ENCODE measurements at places on chromosomes 2 and 18.

DNA sequence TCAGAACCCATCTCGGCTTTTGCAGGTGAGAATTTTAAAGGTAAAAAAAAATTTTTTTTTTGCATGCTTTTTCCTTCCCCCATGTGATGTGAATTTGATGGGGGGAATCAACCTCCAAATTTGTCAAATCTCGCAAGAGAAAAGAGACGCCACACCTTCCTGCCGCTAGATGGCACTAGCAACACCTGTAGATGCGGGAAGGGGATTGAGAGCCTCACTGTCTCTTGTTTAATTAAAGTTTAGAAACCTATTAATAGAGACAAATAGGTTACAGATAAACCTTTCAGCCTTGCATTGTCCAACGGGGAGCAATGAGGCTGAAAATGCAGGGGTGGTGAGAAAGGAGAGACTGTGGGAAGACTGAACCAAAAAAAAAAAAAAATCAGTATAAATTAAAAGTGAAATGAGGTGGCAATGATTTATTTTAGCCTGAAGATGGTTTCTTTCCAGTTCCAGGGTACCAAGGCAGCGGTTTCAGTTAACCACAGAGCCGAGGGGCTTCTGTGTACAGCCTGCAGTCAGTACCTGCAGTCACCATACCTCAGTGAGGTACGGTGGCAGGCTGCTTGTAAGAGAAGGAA is 84.6 kb downstream of the NRP2 start:
- DNase-seq = peak; percentile 67

- no peak for DNase-seq
Measured at GRCh38 chr2:38498045-38498481, 104.7 kb downstream of the HNRNPLL start.

DNA sequence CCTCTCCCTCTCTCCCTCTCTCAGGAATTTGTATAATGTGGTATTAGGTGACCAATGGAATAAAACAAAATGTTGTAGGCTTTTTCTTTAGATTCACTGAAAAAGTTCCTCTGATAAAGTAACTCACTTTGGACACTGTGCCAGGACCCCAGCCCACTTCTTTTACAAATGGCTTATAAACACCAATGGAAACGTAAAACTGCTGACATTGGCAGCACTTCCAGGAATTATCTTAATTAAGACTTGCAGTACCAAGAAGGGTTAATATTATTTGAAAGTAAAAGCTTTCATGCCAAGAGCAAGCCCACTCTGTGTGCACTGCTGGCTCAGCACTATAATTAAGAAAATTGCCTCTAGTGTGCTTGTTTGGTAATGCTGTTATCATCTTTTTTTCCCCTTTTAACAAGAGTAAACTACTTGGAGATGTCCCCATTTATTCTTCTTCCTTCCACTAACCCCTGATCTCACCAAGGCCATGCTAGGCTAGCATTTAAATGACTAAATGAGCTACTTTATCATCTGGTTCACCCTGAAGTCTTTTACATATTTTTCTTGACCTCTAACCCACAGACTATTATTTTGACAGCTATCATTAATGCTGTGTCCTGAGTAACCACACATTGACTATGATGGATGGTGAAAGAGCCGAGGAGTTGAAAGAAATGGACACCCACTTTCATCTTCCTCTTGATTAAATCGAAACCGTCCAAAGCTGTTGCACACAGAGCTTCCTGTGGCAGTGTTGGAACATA is 232.2 kb upstream of the ETAA1 start:
- DNase-seq = peak; percentile 3

GRCh38 chr2:102439065-102439695 is 16.2 kb downstream of the IL18RAP start:
- DNase-seq = peak; percentile 69

- DNase-seq = peak; percentile 83
Measured at GRCh38 chr18:63823516-63824219, 48.5 kb downstream of the SERPINB7 start.

GRCh38 chr2:164479460-164479859 is 141.8 kb downstream of the GRB14 start:
- peak; percentile 28 for DNase-seq

DNA sequence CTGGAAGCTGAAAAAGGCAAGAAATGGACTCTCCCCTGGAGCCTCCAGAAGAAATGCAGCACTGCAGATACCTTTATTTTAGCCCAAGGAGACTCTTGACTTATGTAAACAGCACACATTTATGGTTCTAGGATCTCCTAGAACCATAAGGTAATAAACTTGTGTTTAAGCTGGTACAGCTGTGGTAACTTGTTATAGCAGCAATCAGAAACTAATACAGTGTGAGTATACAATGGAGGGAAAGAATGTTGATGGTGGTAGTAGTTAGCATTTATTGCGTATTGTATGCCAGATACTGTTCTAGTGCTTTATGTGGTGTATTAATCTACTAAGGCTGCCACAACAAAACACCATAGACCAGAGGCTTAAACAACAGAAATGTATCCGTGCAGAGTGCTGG is 40.6 kb downstream of the FOSL2 start:
- DNase-seq = no peak

GRCh38 chr2:86787736-86788135 is 3.0 kb downstream of the CD8A start:
- no peak for DNase-seq

GRCh38 chr2:240791821-240792628 is 28.0 kb downstream of the KIF1A start:
- DNase-seq = no peak

DNA sequence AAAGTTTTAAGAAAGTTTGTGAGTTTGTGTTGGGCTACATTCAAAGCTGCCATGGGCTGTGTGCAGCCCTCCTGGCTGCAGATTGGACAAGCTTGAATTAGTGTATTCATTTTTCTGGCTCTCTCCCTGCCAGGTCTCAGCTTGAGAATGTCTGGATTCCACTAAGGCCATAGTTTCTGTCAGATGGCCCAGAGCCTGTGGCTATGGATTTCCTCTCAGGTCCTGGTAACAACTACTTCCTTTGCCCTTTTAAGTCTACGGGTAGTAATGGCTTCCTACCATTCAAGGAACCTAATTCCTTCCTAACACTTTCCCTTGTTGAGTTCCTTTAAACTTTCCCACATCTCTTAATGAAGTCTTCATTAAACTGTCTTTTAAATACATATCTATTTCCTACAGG is 24.3 kb upstream of the PSMD14 start:
- no peak for DNase-seq

DNA sequence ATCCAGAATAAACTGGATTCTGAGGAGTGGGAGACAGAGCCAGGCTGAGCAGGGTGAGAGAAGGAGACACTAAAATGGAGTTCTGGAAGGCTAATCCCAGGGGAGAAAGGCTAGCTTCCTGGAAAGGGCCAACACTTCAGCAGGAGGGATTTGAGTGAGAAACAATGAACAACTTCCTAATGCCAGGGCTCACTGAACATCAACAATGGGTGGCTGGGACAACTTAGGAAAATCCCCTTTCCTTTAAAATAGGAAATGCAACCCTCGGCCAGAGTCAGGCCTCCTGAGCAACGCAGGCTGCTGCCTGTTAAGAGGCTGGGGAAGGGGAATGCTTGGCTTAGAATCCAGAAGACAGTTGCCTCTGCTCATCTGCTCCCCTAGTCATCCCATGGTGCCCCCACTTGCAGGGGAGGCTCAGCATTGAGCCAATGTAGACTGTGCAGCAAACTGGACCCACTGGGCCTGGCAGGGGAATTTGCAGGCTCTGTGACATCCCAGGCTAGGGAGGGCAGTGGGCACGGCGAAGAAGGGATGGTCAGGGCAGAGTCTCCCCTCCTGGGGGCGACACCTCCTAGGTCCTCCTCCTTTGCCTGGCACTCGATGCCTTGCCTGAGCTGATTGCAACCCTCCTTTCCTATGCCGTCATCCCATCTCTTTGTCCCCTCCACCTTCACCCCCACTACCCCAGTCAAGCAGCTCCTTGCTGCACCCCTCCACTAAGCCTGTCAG is 182.5 kb downstream of the TNS1 start:
- no peak for DNase-seq

DNA sequence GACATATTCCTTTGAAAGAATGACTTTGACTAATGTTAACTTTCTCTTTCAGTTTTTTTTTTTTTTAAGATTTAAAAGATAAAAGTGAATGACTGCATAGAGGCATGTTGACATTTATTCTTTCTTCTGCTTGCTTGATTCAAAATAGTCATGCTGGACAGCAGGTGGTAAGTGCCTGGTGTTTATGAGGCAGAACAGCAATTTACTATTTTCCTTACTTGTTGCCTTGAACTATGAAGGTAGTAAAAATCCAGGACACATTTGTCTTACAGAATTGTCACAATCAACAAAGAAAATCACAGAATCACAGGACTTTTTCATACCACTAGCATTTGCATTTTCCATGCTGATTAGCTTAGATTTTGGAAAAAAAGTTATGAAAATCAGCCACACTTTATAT is 388.3 kb downstream of the CTNNA2 start:
- no peak for DNase-seq

DNA sequence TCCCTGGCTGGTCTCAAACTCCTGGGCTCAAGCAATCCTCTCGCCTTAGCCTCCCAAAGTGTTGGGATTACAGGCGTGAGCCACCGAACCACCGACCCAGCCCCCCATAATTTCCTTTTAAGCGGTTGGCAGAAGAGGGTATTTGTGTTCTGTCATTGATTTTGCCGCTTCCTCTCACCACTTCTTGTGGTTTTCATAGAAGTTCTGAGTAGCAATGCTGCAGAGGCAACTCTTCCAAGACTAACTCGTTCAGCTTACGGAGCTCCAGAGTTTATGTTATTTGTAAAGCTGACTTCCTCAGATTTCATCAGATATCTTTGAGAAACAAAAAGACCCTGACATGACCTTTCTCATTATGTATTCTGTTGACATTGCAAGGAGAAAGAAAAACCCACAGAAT is 261.4 kb upstream of the KCNJ3 start:
- DNase-seq = no peak

DNA sequence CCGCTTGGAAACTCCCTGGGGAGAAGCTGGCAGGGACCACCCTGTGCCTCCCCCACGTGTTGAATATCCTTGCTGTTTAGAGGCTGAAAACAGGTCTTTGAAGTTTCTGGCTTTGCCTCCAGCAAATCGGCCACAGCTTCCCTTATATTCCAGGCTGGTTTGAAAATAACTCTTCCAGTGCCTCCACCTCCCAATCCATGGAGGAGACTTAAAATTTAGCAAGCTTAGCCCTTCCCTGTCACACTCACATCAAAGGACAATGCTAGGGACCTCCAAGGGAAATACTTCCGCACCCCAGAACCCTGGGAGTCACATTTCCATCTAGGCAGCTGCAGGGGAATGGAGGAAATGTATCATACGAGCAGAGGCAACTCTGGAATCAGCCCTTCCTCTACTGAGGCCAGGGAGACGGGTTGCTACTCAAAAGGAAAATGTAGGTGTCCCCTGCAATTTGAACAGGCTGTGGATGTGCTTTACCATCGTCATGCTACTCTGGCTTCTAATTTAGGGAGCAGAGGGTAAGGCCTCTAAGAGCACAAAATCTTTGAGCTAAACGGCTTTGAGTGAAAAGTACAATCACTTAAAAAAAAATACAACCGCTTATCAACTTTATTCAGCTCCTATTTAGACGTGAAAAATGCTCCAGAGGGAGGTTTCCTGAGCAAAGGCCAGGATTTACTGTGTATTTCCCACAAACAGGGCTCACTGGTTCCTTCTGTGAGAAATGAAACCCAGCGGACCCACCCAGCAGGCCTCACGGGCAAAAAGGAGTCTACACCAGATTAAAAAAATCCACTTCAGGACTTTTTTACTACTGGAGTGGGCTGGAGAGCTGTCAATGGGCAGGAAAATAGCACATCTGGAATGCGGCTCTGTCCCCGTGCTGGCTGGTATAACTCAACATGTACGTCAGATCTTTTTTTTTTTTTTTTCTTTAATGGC is 49.4 kb upstream of the PKDCC start:
- peak; percentile 45 for DNase-seq

DNA sequence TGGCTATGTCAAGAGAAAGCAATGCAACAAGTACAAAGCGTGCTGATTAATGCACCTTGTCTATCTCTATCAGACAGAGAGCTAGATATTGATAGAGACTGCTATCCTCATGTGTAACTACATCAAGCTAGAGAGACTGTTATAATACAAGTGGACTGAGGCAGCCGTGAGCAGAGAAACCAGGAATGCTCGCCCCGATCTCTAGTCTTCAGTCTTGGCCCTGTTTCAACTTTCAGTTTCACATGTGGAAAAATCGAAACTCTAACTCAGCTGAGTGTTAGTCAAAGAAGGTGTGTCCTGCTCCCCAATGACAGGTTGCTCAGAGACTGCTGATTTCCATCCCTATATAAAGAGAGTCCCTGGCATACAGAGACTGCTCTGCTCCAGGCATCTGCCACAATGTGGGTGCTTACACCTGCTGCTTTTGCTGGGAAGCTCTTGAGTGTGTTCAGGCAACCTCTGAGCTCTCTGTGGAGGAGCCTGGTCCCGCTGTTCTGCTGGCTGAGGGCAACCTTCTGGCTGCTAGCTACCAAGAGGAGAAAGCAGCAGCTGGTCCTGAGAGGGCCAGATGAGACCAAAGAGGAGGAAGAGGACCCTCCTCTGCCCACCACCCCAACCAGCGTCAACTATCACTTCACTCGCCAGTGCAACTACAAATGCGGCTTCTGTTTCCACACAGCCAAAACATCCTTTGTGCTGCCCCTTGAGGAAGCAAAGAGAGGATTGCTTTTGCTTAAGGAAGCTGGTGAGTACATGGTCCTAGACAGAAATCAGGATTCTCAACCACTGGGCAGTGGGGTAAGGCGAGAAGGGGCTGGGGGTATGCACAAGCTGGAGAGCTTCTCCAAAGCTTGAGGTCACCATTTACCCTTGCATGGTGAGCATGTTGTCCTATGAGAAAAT is at the start of gene RSAD2:
Gene RSAD2 (plus strand): TSS at position 376 of the 903 bp plus-strand sequence. CDS start 24 bp downstream, at position 400.
- DNase-seq = peak; percentile 25

GRCh38 chr2:71466301-71467179 is 13.2 kb downstream of the DYSF start:
- DNase-seq = no peak

DNA sequence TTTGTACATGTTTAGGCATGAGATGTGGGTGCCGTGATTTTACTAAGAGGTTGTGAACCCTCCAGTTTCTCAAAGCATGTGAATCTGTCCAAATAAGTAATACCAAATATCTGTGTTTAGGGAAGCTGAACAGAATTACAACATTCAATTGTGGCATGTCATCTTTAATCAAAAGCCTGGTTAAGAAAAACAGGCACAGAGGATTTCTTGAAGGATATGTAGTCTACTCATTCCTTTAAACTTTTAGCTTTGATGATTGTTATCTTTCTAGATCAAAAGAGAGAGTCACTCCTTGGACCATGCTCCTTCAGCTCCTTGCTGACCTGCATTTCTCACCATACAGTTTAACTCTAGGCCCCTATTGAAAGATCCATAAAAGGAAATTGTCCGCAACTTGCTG is 296.8 kb downstream of the STK39 start:
- DNase-seq = no peak

- peak; percentile 86 for DNase-seq
Measured at GRCh38 chr2:171347591-171348032, 86.2 kb downstream of the METTL8 start.
